ENCODE measurements at places on chromosomes 11 and 22.

- DNase-seq: no peak
These were observed 109.8 kb downstream of the ZNF280B start for GRCh38 chr22:22398530-22399327.

GRCh38 chr22:23786261-23786710 is 480 bp upstream of the SMARCB1 start:
- no peak for DNase-seq

DNA sequence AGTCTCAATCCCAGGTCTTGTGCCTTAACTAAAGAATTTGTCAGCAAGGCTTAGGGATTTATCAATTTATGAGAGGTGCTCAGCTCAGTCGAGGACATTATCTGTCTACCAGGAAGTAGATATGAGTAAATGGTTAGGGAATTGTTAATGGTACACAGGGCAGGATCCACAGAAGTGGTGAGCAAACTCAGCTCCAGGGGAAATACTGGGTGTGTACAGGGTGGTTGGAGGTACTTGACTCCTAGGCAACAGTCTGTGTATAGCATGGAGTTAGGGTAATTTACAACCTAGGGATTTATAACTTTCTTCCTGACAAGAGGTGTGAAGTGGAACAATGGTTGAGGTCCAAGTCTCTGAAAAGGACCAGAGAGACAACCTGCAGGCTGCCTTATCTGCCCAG is 123.4 kb upstream of the OR9Q1 start:
- DNase-seq: no peak

DNA sequence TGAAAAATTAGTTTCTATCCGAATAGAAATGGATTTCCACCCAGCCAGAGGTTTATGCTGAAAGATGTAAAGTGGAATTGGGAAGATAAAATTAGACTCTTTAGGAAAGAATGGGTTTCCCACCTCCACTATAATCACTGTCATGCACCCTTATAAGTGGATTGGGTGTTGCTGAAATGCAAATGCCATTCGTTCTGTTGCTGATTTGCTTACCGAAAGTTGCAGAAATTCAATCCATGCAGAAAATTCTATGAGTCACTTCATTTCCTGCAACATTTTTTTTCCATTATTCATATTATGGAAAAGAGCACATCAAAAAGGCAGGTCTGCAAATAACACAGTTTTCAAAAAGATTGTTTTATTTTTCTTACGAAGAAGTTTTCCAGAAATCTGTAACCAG is 65.6 kb downstream of the LDLRAD3 start:
- no peak for DNase-seq

- DNase-seq: no peak
These were observed 9.2 kb downstream of the OR5A2 start for GRCh38 chr11:59417023-59417422.

- no peak for DNase-seq
These were observed 62.2 kb downstream of the PARVA start for GRCh38 chr11:12439615-12440014.

- DNase-seq: no peak
These were observed 66.1 kb downstream of the ARL14EP start for GRCh38 chr11:30388957-30389356.

DNA sequence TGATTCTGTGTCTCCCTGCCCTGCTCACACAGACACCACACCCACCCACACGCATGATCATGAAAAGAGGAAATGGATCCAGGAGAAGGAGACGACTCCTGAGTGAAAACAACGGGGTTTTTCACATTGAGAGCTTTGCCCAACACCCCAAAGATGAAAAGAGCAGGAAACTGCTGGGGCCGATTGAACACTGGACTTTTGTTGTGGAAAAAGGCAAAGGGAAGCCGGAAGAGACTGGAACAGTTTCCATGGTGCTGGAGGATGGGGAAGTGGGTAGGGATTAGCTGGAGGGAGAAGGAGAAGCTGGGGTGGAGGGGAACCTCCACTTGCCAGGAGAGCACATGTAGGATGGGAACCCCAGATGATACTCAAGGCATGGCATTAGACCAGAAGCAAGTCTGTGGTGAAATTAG is 5.2 kb upstream of the SLC43A3 start:
- DNase-seq: no peak

DNA sequence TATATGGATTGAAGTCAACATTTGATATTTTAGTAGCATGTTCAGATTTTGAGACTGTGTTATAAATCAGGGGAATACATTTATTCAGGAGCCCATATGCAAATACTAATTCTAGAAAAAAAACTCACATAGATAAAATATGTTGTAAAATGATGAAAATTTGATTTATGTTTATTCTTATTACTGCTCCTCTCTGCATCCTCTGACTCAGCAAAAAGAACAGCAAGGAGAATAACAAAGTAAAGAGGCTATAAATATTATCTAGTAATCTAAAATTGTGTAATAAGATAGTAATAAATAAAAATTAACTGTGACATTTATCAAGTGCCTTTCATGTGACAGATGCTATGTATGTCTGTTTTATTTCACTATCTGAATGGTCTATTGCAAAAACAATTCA is 507.2 kb upstream of the ANO3 start:
- no peak for DNase-seq

DNA sequence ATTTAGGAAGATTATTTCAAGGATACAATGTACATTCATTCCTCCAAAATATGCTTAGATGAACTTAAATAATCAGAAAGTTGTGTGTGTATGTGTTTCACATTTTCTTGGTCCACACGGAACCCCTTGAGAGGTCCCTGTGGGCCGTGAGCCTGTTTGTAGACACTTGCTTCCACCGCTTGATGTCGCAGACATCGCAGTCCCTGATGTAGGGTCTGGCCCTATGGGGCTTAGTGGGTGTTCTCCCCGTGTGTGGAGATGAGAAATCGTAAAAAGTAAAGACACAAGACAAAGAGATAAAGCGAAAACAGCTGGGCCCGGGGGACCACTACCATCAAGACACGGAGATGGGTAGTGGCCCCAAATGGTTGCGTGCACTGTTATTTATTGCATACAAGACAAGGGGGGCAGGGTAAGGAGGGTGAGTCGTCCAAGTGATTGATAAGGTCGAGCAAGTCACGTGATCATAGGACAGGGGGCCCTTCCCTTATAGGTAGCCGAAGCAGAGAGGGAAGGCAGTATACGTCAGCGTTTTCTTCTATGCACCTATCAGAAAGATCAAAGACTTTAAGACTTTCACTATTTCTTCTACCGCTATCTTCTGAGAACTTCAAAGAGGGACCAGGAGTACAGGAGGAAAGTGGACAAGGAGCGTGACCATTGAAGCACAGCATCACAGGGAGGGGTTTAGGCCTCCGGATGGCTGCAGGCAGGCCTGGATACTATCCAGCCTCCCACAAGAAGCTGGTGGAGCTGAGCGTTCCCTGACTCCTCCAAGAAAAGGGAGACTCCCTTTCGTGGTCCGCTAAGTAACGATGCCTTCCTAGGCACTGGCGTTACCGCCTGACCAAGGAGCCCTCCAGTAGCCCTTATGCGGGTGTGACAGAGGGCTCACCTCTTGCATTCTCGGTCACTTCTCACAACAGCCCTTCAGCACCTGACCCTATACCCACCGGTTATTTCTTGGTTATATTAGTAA is 1.2 kb upstream of the APOBEC3C start:
- DNase-seq: no peak

- no peak for DNase-seq
These were observed 198.3 kb downstream of the CASP12 start for GRCh38 chr11:104699981-104700380.

DNA sequence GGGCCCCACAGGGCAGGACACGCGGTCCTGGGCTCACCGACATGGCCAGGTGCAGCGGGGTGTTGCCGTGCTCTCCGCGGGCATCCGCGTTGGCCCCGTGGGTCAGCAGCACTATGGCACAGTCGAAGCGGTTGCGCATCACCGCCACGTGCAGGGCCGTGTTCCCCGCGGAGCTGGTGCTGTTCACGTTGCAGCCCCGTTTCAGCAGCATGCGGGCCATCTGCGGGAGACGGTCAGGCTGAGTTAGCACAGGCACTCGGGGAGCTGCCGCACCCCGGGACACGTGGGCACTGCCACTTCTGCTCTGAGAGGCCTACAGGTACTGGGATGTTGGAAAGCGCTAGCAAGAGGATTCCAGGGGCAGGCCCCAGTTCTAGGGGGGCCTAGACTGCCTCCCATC is 22.3 kb upstream of the BAIAP2L2 start:
- DNase-seq: no peak

GRCh38 chr22:35475545-35475944 is 65.1 kb upstream of the RASD2 start:
- DNase-seq: no peak

- DNase-seq: peak; percentile 49
These were observed 53.6 kb downstream of the SCUBE1 start for GRCh38 chr22:43289531-43289963.

GRCh38 chr11:60316317-60316716 is 10.7 kb upstream of the MS4A6E start:
- DNase-seq: no peak

- no peak for DNase-seq
These were observed 18.4 kb downstream of the OSBPL5 start for GRCh38 chr11:3146612-3147256.

DNA sequence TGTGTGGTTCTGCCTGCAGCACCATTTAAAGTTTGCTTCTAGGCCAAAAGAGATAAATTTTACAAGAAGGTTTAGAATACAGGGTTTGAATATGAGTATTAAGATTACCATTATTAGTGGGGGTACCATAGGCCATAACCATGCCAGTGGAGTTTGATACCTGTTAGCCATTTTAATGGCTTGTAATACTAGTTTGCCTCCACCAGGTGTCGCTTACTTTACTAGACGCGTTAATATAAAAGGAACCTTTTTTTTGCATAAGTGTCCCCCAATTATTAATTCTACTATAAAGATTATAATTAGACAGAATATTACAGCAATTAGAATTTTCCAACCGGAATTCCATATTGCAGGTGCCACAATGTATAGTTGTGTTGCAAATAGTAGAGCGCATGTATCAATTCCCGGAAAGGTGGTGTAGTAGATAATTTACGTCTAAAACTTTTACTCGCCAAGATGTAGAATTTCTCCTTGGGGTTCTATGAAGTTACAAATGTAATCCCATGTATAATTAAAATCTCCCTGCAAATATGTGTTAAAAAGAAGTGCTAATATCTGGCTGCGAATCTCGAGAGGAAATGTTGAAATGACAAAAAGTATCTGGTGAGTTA is 16.1 kb downstream of the MS4A6E start:
- DNase-seq: peak; percentile 14

- no peak for DNase-seq
These were observed 42.3 kb downstream of the TRMU start for GRCh38 chr22:46377525-46378425.

- no peak for DNase-seq
These were observed 10.3 kb upstream of the PNPLA5 start for GRCh38 chr22:43901976-43902643.

- no peak for DNase-seq
These were observed 39.1 kb downstream of the TPCN2 start for GRCh38 chr11:69087811-69088210.

DNA sequence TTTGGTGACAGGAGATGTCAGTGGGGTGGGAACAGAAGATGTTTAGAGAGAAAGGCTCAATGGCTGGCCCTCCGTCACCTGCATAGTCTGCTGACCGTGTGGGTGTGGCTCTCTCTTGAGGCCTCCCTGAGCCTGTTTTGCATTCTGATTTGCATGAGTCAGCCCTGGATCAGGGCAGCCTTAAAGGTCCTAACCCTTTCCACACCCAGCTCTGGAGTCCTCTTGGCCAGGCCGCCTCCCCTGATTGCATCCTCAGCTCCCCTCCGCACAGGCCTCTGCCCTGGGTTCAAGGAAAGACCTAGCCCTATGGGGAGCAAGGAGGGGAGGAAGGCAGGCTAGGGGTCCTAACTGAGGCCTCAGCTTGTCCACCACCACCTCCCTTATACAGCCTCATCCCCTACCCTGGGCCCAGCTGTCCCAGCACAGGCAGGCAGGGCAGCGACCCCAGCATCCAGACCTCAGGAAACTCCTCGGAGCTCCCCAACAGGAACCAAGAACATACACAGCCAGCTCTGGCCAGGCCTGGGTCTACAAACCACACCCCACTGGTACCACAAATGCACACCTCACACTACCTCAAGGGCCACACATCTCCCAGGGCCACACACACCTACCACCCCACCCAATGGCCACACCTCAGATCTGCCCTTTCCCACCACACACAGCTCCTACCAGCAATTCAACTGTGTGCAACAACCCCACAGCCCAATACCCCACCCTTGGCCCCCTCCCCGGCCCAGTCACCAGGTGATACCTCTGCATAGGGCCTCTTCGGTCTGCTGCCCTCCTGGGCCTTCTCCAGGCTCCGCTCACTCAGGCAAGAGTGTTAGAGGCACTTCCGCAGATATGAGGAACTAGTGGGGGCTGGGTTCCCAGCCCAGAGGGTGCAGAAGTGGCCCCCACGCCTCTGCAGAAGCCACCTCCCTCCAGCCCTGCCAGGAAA is 13.7 kb downstream of the ARAP1 start:
- DNase-seq: peak; percentile 60

DNA sequence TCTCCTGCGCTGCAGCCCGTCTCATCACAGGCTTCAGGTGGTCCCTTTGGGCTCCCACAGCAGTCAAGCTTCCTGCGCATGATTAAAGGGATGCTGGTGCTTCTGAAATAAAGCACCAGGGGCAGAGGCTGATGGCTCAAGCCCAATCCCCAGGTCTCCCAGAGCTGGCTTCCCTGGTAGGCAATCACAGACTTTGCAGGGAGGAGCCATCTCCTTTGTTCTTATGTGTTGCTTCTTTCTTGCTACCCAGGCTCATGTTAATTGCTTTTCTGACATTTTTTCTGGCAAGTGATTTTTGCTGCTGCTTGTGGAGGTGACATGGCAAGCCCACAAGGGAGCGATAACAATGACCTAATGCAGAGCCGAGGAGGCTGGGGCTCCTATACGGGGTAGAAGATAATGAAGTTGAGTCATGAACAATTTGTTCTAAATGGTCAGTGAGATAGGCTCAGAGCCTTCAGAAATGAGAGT is 25.2 kb upstream of the PLET1 start:
- no peak for DNase-seq

GRCh38 chr11:28735511-28735910 is 627.3 kb downstream of the METTL15 start:
- no peak for DNase-seq

- DNase-seq: no peak
These were observed 189.7 kb downstream of the MIAT start for GRCh38 chr22:26847046-26847445.
